ENCODE measurements at places on chromosomes 3 and 15.

DNA sequence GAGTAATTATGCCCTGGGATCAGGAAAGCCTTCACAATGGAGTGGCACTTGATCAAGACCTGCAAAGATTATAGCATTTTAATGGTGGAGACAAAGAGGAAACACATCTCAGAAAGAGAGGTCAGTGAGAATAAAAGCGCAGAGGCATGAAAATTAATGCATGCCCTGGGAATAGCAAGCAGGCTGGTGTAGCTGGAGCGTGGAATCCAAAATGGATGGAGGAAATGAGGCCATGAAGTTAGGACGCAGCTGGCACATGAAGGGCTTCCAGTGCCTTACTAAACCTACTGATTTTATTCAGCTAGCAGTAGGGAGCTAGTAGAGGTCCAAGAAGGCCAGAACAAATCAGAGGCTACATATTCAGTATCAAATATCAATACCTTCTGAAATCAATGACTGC lies 38.1 kb downstream of the TMEM212 start:
- no peak for DNase-seq

DNA sequence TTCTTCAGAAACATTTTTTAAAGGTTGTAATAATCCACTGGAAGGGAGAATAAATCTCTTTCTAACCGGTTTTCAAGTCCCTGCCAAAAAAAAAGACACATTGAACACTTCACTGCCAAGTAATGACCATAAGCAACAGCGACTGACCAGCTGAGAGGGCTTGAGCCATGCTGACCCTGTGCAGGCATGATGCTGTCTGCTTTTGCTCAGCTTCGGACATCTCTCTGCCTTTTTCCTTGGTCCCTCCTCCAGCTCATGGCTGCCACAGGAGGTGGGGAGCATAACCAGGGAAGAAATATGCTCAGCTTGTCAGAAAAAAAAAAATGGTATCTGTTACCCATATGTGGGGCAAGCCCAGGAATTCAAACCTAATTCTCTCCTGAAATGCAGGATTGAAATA lies 1.5 kb downstream of the IGSF10 start:
- DNase-seq: no peak

- DNase-seq: no peak
Observed at GRCh38 chr3:113758389-113759024, 11.7 kb downstream of the ATP6V1A start.

GRCh38 chr15:60001610-60002527 lies 2.2 kb upstream of the FOXB1 start:
- no peak for DNase-seq

- no peak for DNase-seq
Observed at GRCh38 chr3:4394567-4394966, 72.5 kb downstream of the SUMF1 start.

DNA sequence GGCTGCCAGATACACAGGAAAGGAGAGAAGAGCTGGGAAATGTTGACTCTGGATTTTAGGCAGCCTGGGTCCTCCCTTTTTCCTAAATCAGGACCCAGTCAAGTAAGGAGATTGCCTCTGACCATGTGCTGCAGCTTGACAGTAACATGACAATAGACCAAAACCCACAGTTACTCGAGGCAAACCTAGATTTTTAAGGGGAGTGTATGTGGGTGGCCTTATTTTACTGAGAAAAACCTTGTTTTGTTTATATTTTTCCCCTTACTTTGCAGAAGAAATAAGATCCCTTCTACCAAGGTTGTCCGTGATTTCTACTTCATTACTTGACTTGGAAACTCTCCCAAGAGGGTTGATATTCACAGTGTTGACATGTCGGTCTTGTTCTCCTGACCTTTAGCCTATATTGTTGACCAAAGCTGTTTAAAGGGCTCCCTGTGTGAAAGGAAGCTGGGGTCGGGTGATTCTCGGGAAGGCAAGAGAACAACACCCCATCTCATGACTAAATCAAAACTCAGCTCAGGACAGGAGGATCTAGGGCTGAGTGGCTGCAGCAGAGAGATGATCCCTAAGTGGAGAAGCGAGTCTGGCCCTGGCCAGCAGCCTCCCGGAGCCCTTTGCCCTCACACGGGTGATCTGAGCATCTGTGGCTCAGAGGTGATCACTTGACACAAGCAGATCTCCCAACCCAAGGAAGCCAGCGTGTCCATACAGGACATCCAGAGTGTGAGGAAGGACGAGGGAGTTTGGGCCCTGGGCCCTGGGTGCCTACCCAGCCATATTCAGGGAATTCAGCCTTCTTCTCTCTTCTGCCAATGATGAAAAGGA lies 31.0 kb upstream of the SLCO2A1 start:
- DNase-seq: no peak

All from T-helper 22 cell (primary cell).